ENCODE measurements at places on chromosomes 16 and 17.

- peak; percentile 23 for DNase-seq
Observed at GRCh38 chr17:2854143-2855055, 58.2 kb downstream of the RAP1GAP2 start.

DNA sequence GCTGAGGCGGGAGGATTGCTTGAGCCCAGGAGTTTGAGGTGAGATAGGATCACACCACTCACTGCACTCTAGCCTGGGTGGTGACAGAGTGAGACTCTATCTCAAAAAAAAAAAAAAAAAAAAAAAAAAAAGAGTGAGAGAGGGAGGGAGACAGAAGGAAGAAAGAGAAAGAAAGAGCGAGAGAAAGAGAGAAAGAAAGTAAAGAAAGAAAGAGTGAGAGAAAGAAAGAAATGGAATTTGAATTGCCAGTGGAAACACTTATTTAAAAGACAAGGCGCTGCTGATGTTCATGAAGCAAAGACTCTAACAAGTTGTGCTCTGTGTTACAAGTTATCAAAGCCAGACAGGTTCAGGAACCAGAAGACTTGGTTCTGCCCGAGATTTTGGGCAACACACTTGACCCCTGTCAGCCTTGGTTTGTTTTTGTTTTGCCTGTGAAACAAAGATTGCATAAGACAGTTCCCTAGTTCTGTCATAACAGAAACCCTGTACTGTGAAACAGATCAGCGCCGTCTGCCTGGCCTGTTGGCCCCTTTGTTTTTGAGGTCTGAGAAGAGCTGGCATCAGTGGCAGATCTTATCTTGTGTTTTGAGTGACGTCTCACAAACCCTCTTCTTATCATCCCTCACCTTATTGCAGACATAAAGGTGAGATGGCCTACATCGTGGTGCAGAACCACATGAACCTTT is 55.4 kb upstream of the ENDOV start:
- DNase-seq, result no peak

DNA sequence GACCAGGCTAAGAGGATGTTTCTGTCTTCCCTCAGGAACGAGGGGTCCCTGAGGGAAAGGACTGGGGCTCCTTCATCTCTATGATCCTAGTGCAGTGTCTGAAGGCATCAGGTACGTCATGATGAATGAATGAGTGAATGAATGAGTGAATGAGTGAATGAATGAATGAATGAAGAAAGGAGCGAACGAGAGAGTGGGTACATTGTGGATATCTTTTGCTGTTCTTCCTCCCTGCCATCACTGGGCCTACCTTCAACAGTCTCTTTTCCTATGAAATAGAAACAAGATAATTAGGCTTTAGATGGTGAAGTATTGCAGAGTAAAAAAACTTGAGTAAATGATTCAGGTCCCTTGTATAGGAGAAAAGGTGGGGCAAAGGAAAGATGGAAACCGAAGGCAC is 111.3 kb upstream of the CRHR1 start:
- no peak for DNase-seq

DNA sequence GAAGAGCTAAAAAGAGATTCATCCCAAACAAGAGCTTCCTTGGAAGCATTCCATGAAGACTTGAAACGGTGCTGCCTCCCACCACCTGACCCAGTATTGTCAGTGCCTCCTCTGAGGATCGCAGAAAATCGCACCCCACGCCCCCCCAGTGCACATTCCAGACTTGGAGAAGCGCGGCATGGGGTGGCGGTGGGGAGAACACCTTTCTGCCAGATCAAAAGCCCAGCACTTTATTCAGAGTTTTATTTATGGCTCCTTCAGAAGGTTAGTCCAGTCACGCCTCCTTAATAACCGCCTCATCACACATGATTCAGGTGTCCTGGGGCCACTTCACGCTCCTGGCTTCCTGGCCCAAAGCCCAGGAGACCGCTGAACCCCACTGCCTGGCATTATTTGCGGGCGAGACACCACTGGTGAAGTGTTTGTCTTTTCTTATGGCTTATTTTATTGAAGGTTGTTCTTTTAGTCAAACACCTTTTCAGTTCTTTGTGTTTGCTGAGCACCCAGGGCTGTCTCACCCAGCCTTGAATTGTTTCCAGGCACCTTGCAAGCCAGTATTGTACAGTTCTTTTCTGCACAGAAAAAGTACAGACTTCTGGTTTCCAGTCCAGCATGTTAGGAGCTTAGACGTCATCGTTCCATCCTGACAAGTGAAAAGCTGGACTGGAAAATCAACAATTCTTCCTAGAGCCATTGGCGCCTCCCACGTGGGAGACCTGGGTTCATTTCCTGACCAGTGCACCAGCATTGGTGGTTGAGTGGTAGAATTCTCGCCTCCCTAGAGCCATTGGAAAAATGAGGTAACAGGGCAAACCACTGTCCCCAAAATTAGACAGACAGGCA is 79.6 kb upstream of the CACNG5 start:
- DNase-seq, result no peak

GRCh38 chr17:40095351-40095943 is 4.9 kb downstream of the NR1D1 start:
- no peak for DNase-seq

DNA sequence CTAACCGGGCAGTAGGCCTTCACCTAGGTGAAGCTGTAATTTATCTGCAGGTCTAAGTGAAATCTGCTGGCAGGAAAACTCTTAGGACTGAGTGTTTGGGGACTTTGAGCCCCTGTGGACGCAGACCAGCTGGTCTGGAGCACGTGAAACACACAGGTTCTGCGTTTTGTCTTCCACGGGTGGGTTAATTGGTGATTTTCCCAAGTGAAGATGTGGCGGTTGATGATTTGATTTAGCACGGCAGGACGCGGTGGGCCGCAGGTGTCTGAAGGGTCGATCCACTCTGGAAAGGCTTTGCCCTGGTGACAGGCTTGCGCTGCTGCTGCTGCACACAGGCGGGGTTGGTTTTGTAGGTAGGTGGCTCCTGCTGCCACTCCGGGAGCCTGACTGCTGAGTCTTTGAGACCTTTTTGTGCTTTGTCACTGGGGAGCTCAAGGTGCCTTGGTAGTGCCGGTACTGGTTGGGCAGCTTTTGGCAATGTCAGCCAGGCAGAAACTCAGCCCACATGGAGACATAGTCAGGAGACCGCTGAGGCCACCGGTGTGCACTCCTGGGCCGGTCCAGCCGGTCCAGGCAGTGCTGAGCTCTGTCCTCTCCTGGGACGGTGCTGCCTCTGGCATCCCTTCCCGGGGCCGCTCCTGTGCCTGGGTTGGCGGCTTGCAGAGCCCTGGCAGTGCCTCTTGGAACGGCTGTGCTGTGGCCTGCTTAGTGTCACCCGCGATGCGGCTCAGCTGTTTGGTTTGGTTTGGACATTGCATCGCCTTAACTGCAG is 2.3 kb downstream of the BAIAP2 start:
- DNase-seq, result no peak

DNA sequence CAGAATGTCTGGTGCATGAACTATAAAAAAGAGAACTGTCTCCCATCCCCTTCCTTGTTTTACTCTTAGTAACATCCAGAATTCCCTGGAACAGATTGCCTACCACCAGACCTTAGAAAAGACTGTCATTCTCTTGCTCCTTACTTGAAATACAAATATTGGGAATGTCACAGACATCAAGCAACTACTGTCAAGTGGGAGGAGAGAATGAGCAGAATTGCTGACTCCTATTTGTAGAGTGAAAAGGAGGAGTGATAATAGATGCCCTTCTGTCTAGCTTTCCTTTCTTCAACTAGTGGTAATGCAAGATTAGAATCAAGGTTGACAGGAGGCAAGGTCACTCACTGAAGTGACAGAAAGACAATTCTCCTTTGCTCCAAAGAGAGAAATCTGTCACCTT is 23.9 kb upstream of the NOL11 start:
- DNase-seq, result no peak

GRCh38 chr16:1899641-1900451 is 18.4 kb downstream of the HS3ST6 start:
- DNase-seq, result no peak

GRCh38 chr16:87542531-87543102 is 49.8 kb upstream of the ZCCHC14 start:
- DNase-seq, result no peak

GRCh38 chr17:4199818-4200402 is 56.9 kb downstream of the CYB5D2 start:
- no peak for DNase-seq

GRCh38 chr17:4520060-4520893 is 21.6 kb downstream of the SPNS2 start:
- DNase-seq, result no peak

DNA sequence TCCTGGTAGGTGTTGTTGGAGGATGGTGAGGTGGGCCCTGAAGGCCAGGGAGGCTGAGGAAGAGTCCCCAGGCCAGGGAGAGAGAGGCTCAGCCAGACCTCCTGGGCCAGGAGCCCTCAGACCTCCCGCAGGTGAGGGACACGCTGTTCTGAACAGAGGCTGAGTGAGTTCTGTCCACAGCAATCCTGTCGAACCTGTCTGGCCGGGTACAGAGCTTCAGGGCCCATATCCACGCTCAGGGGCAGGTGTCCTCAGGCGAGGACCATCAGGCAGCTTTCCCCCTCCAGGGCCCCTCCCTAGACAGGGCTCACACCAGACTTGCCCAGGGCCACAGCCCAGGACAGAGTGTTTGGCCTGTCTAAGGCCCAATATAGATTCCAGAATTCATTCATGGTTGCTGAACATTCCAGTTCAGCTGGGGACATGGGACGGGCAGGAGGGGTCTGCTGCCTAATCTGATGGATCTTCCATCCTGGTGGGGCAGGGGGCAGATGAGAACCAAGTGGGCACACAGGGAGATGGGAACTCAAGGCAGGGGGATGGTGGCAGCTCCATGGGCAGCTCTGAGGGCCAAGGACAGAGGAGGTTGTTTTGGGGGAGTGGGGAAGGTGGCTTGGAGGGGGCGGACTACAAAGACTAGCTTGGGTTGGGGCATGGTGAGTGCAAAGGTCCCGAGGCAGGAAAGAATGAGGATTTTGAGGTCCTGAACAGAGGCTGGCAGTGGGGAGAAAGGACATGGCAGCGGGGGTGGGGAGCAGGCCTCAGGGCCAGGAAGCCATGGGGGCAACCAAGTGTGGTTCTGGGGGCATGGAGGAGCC is 23.4 kb upstream of the MPRIP start:
- DNase-seq, result no peak

- DNase-seq, result no peak
Observed at GRCh38 chr16:67260426-67261063, 11.8 kb downstream of the SLC9A5 start.

GRCh38 chr16:89446136-89446974 is 44.0 kb downstream of the ANKRD11 start:
- peak; percentile 22 for DNase-seq

GRCh38 chr17:38324141-38324697 is 19.5 kb downstream of the GPR179 start:
- no peak for DNase-seq

GRCh38 chr16:55592306-55592705 is 25.8 kb downstream of the CAPNS2 start:
- DNase-seq, result no peak

- DNase-seq, result no peak
Observed at GRCh38 chr16:66701516-66701915, 5.0 kb upstream of the CMTM4 start.

- no peak for DNase-seq
Observed at GRCh38 chr17:39852239-39852638, 11.9 kb downstream of the IKZF3 start.

GRCh38 chr17:32174889-32175288 is 32.6 kb downstream of the RHOT1 start:
- DNase-seq, result no peak

- DNase-seq, result no peak
Observed at GRCh38 chr16:27725236-27726000, 175.5 kb downstream of the KATNIP start.

GRCh38 chr17:17156511-17156910 is 49.6 kb downstream of the PLD6 start:
- DNase-seq, result no peak

DNA sequence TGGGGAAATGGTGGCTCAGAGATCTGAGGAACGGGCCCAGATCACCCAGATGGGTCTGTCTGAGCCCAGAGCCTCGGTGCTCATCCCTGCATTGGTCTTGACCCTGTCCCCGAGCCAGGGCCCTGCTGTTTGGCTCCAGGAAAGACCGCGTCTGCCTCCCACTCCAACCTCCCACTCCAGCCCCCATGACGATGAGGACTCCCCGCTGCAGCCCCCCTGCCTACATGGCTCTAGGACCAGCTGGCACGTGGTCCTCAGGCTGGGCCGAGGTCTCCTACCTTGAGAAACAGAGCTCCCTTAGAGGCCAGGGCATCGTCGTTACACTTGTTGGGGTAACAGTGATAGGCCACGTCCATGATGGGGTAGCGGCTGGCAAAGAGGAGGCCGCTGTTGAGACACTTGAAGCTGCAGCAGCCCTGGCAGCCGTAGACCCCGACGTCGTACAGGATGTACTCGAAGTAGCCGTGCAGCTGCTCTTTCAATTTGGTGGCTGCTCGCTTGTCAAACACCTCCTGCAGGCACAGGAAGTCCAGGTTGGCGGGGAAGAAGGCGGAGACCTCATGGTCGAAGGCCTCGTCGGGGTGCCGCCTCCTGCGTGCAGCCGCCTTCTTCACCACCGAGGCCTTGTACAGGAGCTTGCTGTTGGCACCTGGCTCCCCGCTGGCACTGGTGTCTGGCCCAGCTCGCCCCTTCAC is 59.9 kb downstream of the PRMT7 start:
- peak; percentile 29 for DNase-seq

GRCh38 chr17:9408868-9409829 is 166.5 kb downstream of the STX8 start:
- DNase-seq, result no peak

DNA sequence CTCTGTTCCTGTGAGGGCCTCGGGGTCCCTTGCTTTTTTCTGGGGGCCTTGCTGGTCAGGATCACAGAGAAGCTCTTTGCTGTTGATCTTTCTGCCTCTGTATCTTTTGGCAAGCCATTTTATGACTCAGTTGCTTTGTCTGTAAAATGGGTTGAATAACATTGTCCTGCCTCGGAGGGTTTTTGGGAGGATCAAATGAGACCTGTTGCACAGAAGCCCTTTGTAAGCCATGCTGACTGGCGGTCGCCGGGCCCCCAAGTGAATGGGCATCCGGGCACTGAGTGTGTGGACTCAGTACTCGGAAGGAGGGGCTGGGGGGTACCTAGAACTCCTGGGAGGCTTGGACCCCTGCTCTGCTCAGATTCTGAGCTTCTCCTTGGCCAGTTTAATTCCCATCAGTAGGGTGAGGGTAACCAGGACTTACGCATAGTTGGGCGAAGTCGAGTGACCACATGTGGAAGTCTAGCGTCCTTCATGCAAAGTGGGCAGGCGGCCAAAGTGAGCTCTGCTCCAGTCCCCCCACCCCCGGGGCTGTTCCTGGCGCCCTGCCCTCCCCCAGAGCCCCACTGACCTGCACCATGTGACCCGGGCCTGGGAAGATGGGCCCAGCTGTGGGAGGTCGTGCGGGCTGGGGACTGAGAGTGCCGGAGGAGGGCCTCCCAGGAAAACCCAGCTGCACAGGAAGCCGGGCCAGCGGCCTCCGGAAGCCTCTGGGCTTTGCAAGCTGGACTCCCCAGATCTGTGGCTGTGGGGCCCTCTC is 284.0 kb downstream of the SEC14L1 start:
- DNase-seq, result no peak

- DNase-seq, result peak; percentile 44
Observed at GRCh38 chr17:34146440-34147043, 108.5 kb upstream of the CCL2 start.

GRCh38 chr17:2008332-2009126 is 16.6 kb downstream of the RTN4RL1 start:
- DNase-seq, result no peak
